Progenitor cell of endocrine pancreas (in vitro differentiated cells): ENCODE measurements at places on chromosomes 3 and 15. TPM values are rescaled to one million over a fixed set of nuclear protein-coding genes. Genes with fewer than 3 reads are reported as not detected.

DNA sequence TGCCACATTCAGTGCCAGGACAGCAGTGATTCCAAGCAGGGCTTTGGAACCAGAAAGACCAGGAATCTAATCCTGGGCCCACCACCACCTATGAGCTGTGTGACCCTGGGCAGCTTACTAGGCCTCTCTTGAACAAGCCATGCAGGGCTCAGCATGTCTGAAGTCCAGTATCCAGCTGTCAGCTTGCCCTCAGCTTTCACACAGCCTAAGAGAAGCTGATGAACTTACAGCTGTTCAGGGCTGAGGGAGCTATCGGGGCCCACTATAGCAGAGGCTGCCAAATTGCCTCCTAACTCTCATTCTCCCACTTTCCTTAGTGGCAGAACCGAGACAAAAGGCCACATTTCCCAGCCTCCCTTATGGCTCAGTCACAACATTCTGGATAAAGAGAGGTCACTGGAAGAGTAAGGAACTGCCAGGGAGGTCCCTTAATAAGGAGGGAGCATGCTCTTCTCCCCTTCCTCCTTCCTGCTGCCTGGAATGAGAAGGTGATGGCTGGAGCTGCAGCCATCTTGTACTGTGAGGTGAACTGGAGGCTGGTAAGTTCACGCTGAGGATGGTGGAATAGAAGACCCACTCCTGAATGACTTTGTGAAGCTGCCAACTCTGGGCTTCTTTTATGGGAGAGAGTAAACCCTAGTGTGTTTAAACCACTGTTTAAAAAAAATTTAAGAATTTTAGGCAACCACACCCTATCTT, 34.5 kb downstream of the FEM1B start:
- DNase-seq: no peak

DNA sequence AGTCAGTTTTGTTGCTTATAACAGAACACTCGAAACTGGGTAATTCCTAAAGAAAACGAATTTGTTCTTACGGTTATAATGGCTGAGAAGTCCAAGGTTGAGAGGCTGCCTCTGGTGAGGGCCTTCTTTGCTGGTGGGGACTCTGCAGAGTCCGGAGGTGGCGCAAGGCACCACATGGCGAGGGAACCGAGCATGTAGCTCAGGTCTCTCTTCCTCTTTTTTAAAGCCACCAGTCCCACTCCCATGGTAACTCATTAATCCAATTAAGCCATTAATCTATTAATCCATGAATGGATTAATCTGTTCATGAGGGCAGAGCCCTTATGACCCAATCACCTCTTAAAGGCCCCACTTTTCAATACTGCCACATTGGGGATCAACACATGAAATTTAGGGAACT, 50.0 kb downstream of the ROPN1B start:
- no peak for DNase-seq

DNA sequence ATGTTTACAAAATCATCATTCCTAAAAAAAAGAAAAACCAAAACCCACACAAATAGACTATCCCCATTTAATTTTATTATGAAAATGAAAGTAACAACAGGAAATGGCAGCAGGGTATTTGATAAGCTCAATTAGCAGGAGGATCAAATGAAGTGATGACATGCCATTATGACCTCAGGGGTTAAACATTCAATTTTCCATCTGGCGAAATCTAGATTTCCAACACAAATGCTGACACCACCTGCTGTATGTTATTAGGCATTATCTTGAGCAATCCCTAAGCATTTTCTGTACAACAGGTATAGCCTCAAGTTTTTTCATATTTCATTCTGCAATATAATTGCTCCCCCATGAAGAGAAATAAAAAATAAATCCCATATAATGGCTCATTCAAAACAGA, 57.1 kb downstream of the SHQ1 start:
- DNase-seq: no peak

DNA sequence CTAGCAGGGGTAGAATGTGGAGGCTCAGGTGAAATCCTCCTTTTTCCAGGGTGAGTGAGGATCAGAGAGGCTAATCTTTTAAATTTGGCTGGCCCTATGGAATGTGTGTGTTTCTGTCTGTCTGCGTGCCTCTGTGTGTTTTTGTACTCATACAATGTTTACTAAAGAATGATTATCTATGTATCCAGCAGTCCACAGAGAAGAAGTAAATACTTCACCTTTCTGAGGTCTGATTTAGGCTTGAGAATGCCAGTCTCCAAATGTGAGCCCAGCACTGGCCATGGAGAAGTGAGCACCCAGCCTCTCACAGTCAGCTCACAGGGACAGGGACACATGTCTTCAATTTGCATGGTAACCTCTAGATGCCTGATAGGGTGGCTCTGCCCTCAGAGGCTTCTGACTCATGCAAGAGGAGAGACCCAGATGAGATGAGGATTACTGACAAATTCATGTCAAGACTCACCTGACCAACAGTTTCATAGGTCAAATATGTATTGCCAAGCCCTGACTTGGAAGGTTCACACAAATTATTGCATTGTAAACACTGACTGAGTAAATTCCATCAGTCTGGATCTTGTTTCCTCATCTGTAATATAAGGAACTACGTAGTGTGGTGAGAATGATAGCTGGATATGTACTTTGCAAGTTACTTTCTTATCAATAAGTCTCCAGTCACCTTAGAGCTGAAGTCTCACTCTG, 31.0 kb downstream of the ENTPD3 start:
- no peak for DNase-seq

- no peak for DNase-seq
Measured at GRCh38 chr15:60949039-60949977, 279.8 kb downstream of the RORA start.

The GPR156 gene
- total RNA-seq: 0.41 and 0.89 TPM in 2 replicates

DNA sequence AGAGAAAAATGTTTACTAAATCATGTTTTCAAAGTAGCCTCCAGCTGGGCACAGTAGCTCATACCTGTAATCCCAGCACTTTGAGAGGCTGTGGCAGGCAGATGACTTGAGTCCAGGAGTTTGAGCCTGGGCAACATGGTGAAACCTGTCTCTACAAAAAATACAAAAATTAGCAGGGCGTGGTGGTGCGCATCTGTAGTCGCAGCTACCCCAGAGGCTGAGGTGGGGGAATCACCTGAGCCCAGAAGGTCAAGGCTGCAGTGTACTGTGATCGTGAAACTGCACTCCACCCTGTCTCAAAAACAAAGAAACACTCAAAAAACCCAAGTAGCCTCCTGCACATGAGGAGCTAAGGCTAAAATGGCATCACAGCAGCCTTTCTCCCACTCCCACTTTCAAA, 1.6 kb upstream of the PPIB start:
- no peak for DNase-seq

DNA sequence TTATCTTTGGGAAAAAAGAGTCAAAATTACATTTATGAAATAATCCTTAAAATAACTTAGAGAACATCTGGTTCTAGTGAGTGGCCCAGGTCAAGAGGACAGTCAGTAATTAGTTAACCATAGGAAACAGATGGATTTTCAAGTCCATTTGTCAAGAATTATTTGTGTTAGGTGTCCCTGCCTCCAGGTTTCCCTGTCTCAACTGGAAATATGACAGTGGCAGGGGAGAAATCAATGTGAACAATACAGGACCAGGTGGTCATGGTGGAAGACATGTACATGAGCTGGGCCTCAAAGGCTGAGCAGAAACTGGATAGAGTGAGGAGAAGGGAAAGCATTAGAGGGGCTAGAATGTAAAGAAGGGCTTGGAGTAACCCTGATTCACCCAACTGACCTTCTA, 372.6 kb downstream of the VPS13C start:
- no peak for DNase-seq

DNA sequence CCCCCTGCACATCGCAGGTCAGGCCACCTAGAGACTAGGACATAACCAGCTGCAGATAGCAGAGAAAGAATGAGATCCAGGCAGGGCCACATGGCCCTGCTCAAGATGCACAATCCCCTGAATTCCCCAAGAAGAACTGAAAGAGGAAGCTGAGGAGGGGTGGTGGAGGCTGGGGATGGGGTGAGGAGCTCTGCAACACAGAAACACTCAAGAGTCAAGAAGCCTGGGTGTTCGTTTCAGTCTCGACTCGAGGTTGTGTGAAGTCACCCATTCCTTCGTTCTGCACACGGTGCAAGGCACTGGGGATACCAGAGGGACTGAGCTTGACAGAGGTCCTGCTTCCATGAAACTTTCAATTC, 62.0 kb downstream of the TLE3 start:
- no peak for DNase-seq

The SAMD7 gene
- not detected in 2 replicates for total RNA-seq

- DNase-seq: no peak
Measured at GRCh38 chr3:23115171-23115877, 87.8 kb upstream of the UBE2E2 start.

- DNase-seq: no peak
Measured at GRCh38 chr3:11591391-11592282, 52.1 kb downstream of the VGLL4 start.

GRCh38 chr3:100114413-100115030, at the start of gene FILIP1L:
TSS of gene FILIP1L (minus strand) at chr3:100114501.
- DNase-seq: no peak

DNA sequence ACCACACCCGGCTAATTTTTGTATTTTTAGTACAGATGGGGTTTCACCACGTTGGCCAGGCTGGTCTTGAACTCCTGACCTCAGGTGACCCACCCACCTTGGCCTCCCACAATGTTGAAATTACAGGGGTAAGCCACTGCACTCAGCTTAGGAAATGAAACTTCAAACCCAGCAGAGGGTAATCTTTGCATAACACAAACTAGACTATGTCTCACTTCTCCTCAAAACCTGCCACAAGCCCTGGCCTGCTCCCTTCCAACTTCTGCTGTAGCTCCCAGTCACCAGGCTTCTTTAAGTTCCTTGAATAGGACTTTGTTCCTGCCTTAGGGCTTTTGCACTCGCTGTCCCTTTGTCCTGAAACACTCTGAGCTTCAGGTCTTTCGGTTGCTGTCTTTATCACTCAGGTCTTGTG, 39.2 kb upstream of the SEMA4B start:
- no peak for DNase-seq

DNA sequence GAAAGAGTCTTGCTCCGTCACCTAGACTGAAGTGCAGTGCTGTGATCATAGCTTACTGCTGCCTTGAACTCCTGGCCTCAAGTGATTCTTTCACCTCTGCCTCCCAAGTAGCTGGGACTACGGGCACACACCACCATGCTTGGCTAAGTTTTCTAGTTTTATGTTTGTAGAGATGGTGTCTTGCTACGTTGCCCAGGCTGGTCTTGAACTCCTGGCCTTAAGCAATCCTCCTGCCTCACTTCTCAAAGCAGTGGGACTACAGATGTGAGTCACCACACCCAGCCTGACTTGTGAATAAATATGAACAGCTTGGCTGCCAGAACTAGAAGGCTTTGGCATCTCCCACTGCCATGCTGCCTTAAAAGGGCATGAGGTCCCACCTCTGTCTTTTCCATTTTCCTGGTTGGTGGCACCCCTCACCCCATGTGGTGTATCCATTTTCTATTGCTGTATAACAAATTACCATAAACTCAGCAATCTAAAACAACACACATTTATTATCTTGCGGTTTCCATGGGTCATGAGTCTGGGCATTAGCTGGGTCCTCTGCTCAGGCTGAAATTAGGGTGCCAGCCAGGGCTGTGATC, 44.3 kb downstream of the PTPRG start:
- DNase-seq: no peak

- DNase-seq: no peak
Measured at GRCh38 chr15:60509470-60509869, 30.5 kb upstream of the ICE2 start.

The GOLGA8H gene
- total RNA-seq: 0.27 and 0.34 TPM in 2 replicates

The PLAAT1 gene
- total RNA-seq: 2.1 and 2.2 TPM in 2 replicates

DNA sequence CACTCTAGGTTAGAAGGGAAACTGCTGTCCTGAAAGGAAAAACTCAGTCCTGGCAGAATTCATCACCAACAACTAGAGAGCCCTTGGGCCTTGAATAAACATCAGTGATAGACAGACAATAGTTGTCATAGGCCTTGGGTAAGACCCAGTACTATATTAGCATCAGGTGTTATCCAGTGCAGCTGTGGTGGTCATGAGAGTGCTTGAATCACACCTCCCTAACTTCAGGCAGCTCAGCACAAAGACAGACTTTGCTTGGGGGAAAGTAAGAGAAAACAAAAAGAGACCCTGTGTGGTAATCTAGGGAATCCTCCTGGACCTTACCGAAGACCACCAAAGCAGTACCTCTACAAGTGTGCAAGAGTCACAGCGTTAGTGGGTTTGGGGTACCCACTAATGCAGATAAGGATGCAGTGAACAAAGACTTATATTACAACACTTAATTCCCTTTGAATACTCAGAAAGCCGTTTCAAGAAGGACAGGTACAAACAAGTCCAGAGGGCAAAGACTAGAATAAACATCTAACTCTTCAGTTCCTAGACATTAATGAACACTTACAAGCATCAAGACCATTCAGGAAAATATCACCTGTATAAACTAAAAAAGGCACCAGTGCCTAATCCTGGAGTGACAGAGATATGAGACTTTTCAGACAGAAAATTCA, 332.3 kb upstream of the EPHA3 start:
- DNase-seq: no peak

GRCh38 chr15:27679731-27680471, 419.2 kb downstream of the OCA2 start:
- DNase-seq: no peak

The CFAP92 gene
- total RNA-seq: 2.4 and 2.7 TPM in 2 replicates

The FAM81A gene
- total RNA-seq: 0.34 and 0.58 TPM in 2 replicates

DNA sequence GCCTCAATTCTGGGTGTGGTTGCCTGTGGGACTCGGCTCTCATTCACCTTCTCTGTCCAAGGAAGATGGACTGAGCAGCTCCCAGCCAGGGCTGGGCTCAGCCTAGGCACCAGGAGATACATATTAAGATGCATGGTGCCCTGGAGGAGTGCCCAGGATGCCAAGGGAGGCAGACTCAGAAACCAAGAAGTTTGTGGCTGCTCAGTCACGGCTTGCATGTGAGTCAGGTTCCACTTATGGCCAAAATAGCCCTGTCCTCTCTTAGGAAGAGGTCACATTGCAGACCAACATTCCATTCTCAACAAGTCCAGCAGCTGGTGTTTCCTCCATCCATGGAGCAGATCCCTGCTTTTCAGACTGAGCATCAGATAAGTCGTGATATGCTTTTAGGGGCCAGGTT, 21.8 kb downstream of the CDCP1 start:
- DNase-seq: no peak

- no peak for DNase-seq
Measured at GRCh38 chr3:73427048-73427706, 197.6 kb downstream of the PDZRN3 start.

GRCh38 chr3:66410976-66411375, 89.8 kb downstream of the LRIG1 start:
- DNase-seq: no peak

The LIPC gene
- total RNA-seq: 4.4 and 5.9 TPM in 2 replicates

The CADM2 gene
- total RNA-seq: 4.4 and 5.8 TPM in 2 replicates

The PKM gene
- total RNA-seq: 511 and 525 TPM in 2 replicates

- no peak for DNase-seq
Measured at GRCh38 chr15:32687556-32687955, 30.2 kb upstream of the GREM1 start.

The GRIP2 gene
- 11.2 and 11.6 TPM in 2 replicates for total RNA-seq

GRCh38 chr3:133713347-133713746, 32.8 kb upstream of the TF start:
- DNase-seq: no peak
